ENCODE measurements at places on chromosomes 16 and 17. TPM values are rescaled to one million over a fixed set of nuclear protein-coding genes. Genes with fewer than 3 reads are reported as not detected.

CCDC57 gene
- total RNA-seq: 16.5 TPM

ZG16 gene
- total RNA-seq: not detected

ADAD2 gene
- not detected for total RNA-seq

VAT1L gene
- 0.33 TPM for total RNA-seq

LGALS9C gene
- 0.65 TPM for total RNA-seq

TEKT1 gene
- total RNA-seq: not detected

ANKRD40CL gene
- not detected for total RNA-seq

ASGR2 gene
- not detected for total RNA-seq

CHRNE gene
- not detected for total RNA-seq

All from airway epithelial cell (primary cell).